ENCODE measurements at places on chromosomes 16 and 17.

GRCh38 chr17:4920351-4921048 lies 11.6 kb upstream of the GP1BA start:
- no peak for DNase-seq

GRCh38 chr17:14790521-14790920 lies 474.6 kb downstream of the PMP22 start:
- DNase-seq: no peak

- DNase-seq: no peak
These were observed 127.5 kb upstream of the WSCD1 start for GRCh38 chr17:5942687-5943086.

- peak; percentile 72 for DNase-seq
These were observed 4.3 kb upstream of the NUPR1 start for GRCh38 chr16:28543072-28543471.

DNA sequence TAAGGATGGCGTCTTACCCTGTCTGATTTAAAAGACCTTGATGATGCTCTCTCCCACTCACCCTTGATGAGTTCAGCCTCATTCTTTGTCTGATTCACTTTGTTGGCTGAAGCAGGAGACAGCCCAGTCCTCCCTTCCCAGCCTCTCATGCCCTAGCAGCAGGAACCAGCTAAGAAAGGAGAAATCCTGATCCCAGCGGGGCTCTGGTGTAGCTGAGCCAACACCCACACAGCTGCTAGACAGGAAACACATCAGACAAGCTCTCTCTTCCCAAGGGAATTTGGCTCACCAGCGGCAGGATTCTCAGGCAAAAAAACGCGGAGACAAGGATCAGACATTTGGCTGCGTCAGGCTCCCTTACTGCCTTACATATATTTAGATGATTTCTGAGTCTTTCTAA lies 211.5 kb downstream of the CDH11 start:
- DNase-seq: no peak

DNA sequence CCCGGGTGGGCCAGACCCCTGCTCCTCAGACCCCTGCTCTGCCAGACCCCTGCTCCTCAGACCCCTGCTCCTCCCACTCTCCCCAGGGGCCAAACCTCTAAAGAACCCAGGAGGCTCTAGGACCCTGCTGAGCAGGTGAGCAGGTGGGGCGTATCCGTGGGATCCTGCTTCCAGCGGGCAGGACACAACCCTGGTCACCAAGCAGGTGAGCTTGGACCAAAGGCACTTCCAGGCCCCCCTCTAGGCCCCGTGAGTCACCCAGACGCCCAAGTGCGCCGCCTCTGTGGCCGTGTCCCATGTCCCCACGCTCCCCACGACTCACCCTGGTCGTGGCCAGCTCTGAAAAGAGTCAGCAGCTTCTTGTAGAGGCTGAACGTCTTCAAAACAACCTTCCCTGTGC lies 5.0 kb downstream of the CYBC1 start:
- DNase-seq: no peak

DNA sequence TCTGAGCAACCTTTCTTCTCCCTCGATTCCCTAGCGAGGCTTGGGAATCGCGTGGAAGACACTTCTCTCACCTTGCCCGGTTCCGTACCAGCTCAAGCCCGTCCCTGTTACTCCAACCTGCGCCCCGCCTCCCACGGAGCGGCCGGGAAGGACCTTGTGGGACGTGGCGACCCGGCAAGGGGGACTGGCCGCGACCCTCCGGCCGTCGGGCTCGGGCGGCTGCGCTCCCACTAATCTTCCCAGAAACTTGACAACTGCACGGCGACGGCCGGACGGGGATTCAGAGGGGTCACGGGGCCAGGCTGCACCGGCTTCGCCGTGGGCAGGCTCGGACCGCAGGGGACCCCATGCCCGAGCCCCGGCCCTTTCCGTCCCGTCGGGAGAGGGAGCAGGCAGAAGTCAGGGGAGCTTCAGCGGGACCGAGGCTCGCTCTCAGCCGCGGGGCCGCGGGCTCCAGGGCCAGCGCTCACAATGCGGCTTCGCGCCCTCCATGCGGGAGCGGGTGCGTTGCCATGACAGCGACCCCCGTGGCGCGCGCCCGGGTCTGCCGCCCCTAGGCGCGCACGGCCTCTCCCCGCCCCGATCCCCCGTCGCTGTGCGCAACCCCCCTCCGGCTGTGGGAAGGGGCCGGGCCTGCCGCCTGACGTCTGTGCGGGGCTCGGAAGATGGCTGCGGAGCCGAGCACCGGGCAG lies at the start of gene SGSM2:
TSS of gene SGSM2 (plus strand) at position 650 of the 692 bp plus-strand sequence. CDS start 188 bp downstream, outside the sequence.
- peak; percentile 17 for DNase-seq

GRCh38 chr16:75319513-75320411 lies 68.3 kb upstream of the BCAR1 start:
- no peak for DNase-seq

DNA sequence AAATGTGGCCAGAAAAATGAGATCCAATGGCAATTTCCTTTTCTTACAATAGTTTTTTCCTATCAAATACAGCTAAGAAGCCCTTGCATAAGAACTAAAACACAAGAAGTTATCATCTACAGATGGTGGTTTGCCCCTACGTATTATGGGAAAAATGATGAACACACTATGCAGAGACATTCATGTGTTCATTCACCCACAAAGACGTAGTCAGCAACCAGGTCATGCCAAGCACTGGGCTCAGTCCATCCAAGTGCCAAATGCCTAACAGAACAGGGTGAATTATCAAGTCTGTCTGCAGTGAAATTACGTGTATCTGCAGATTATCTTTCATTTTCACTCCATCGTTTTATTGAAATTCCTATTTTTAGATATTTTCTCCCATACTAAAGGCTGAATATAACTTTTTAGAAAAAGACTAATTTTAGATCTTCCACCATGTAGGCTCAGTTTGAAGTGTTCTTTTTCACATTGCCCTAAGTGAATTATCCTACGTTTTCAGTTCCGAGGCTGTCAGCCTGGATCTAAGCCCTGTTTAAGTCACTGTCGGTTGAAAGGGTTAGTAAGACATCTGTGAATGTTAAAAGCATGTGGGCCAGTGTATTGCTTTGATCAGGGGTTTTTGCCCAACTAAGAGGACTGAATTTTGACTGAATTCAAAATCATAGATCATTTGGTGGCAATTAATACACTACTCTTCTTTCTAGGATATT lies 78.1 kb upstream of the DHX40 start:
- no peak for DNase-seq

DNA sequence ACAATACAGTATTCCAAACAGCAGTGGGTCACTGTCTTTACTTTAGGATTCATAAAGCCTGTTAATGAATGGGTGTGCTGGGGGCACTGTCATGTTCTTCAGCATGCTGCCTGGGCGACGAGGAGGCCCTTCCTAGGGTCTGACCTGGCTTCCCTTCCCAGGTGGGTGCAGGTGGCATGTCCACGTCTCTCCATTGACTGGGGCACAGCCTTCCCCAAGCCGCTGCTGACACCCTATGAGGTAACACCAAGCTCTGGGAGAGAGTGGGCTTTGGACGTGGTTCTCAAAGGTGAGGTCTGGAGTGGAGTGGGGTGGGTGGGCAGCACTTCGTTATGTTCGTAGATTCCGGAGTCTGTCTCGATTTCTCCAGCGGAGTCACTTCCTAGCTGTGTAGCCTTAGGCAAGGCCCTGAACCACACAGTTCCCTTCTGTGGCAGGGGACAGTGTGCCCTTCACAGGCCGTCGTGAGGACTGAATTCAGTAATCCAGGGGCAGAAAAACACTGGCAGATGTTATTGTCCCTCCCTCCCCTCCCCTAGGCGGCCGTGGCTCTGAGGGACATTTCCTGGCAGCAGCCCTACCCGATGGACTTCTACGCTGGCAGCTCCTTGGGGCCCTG lies 771 bp upstream of the OVCA2 start:
- DNase-seq: no peak

- no peak for DNase-seq
These were observed 5.9 kb upstream of the UBE2O start for GRCh38 chr17:76458580-76459490.

DNA sequence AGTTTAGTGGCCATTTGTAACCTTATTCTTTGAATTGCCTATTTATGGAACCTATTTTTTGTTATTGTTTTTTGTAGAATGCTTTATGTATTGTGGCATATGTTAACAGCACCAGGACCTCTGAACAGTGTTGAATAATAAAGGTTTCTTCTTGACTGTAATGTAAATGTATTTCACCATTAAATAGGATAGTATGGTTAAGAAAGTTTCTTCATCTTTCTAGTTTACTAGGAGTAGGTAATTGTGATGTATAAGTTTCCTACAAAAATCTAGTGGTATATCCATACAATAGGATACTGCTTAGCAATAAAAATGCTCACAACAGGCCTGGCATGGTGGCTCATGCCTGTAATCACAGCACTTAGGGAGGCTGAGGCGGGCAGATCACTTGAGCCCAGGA lies 52.3 kb downstream of the TAOK1 start:
- DNase-seq: no peak

- no peak for DNase-seq
These were observed 9.1 kb upstream of the MED9 start for GRCh38 chr17:17467720-17468119.

DNA sequence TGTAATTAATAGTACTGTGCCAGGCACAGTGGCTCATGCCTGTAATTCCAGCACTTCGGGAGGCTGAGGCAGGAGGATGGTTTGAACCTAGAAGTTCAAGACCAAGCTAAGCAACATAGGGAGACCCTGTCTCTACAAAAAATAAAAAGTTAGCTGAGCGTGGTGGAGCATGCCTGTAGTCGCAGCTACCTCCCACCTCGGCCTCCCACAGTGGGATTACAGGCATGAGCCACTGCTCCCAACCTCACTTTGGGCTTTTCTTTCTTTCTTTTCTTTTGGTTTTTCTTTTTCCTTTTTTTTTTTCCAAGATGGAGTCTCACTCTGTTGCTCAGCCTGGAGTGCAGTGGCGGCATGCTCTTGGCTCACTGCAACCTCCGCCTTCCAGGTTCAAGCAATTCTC lies 137.8 kb downstream of the MRM1 start:
- DNase-seq: no peak

GRCh38 chr16:60064026-60064425 lies 1329.9 kb upstream of the GOT2 start:
- DNase-seq: no peak

DNA sequence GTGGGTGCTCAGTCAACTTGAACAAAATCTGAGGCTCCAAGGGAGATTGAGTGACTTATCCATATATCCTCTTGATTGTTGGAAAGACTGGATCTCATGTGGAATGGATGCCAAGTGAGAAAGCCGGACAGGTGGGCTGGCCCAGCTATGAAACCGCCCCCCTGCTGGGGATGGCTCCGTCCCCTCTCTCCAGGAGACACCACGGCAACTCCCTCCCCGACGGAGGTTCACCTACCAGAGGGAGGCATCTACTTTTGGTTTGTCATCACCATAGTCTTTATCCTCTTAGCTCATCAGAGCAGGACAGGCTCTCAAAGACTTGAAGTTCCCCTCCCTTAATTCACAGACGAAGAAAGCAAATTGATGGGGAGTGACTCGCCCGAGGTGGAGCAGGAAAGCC lies 1.8 kb upstream of the ALG1 start:
- DNase-seq: no peak

GRCh38 chr17:2064980-2065785 lies 10.3 kb downstream of the HIC1 start:
- no peak for DNase-seq

GRCh38 chr16:57999366-57999970 lies 1.0 kb downstream of the ZNF319 start:
- no peak for DNase-seq

DNA sequence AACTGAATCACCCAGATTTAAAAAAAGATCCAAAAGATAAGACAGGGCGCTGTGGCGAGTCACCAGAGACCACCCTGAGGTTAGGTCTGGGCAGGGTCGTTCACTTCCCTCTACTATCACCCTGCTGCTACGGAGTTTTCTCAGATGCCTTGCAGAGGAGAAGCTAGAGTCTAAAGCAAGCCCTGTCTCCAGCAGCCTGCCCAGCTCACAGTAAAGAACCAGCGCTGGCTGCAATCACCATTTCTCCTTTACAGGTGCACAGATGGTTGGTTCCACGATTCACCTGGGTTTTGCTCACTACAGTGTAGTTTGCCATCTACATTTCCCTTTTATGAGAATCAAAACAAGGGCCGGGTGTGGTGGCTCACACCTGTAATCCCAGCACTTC lies 71.3 kb downstream of the SRCIN1 start:
- DNase-seq: no peak

- no peak for DNase-seq
These were observed 48.6 kb downstream of the GAS7 start for GRCh38 chr17:10149573-10150399.

DNA sequence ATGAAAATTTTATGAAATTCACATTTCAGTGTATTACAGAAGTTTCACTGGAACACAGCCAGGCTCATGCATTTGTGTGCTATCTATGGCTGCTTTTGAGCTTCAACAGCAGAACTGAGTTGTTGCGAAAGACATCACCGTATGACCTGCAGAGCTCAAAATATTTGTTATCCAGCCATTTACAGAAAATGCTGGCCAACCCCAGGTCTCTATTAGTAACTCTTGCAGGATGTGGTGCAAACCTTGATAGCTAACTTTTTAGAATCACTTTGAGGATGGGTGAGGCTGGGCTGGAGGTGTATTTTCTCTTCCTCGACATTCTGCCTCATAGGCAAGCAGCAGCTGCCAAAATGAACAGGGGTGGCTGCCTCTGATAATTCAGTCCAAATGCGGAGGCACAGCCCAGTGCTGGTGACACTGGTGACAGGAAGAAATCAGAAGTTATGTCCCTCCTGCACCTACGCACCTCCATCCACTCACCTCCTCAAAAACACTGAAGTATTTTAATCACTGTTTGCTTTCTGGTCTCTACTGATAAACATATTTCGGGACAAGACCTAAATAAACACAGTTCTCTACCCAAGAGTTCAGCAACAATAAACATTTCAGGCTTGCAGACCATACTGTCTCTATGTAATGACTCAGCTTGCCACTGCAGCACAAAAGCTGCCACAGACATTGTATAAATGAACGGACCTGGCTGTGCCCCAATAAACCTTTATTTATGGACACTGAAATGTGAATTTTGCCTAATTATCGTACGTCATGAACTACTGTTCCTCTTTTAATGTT lies 28.5 kb downstream of the ARHGAP17 start:
- DNase-seq: no peak

DNA sequence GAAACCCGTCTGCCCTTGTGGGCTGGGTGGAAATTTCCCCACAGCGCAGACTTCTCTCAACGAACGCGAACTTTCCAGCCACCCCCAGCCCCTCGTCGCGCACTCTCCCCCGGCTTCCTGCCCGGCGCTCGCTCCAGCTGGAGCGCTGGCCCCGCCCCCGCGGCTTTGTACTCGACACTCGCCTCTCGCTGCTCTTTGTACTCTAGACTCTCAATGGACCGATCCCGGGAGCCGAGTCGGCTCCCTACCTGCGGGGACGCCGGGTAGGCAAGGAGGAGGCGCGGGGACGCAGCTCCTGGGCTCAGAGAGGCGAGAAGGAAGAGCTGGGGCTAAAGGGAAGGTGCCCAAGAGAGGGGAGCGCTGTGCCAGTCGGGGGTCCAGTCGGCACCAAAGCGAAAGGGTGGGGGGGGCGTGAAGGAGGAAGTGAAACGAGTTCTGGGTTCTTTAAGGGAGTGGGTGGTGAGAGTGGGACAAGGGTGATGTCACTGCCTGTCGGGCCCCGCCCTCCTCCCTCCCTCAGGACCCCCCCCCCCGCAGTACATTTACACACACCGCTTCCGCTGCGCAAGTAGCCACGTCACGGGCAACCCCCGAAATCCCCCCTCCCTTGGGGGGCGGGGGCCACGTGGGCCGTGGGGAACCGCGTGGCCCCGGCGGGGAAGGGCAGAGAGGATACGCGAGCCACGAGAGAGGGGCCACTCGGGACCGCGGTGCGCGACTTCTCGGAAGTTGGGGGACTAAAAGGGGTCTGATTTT lies 9.7 kb downstream of the KDM6B start:
- peak; percentile 54 for DNase-seq

GRCh38 chr17:33521784-33522183 lies 228.7 kb upstream of the ASIC2 start:
- no peak for DNase-seq

- no peak for DNase-seq
These were observed 2.5 kb downstream of the TBX21 start for GRCh38 chr17:47735536-47736011.

Measured in NCI-H2107 (cell line).